ENCODE measurements at places on chromosomes 11 and 22.
A peak's percentile ranks its signal among the peaks of the same experiment; 100 is the strongest.

DNA sequence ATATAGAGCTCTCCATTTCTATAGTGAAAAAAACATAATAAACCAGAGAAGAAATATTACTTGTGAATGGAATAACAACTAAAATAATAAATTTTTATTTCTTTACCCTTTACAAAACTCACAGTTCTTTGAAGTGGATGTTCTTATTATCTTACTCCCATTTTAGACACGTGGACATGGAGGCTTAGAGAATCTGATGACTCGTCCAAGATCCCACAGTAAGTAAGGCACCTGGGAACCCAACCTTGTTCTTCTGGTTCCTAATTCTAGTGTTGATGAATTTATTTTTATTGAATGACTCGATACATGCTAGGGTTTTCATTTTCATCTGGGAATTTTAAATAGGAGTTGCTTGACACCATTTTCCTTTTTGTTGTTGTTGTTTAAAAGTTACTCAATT lies 1.8 kb downstream of the BPIFC start:
- DNase-seq: no peak

GRCh38 chr11:832529-833113 lies at the start of gene CD151:
Gene CD151 (plus strand): TSS chr11:832952. CDS start chr11:836070, 3,118 bp downstream.
- DNase-seq: peak; percentile 63

DNA sequence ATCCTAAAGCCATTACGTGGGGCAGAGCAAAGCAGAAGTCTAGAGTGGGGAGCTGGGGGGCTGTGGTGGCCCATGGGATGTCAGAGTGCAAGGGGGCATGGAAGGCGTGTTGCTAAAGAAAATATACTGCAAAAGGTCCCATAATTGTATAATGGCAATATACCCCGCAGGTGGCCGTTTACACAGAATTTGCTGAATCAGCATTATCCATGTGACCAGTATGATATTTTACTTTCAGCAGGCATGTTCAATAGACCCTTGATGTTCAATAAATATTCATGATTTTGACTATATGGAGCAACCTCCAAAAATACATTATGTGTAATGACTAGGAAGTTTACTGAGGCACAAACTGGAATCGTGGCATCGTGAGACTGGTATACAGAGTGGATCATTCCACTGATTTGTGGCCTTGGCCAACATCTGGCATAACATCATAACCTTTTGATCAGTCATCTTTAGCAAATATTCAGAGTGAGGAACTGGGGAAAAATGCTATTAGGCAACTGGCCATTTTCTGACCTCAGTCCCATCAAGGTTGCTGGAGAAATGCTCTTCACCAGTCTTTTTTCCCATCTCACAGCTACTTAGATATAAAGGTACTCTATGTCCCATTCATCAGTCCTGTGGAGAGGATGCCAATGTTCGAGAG lies 29.3 kb upstream of the PPP2R1B start:
- no peak for DNase-seq

DNA sequence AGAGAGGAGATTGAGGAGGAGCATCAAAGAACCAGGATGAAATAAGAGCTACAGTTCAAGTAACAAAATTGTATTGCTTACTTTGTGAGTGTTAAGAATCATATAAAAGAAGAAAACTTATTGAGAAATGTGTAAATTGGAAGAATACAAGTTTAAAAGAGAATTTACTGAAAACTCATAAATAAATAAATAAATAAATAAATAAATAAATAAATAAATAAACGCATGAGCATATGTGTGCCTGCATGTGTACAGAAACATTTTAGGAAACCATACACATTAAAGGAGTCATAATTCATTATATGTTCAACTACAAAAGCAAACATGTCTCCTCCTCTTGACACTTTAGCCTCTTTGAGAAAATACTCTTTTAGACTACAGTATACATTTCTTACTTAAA lies 42.6 kb downstream of the CNTN5 start:
- DNase-seq: no peak

GRCh38 chr11:107538821-107539220 lies 26.7 kb downstream of the ALKBH8 start:
- no peak for DNase-seq

DNA sequence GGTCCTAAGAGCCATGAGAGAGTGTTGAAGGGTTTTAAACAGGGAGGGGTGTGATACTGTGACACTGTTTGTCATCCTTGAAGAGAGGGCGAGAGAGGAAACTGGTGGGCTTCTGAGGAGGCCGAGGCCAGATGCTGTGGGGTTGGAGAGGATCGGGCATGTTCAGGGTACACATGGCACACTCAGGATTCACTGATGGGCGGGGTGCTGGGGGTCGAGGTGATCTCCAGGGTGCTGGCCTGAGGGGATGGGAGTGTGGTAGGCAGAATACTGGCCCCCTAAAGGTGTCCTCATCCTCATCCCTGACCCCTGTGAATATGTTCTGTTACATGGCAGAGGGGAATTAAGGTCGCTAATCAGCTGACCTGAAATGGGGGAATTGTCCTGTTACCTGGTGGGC lies 7.3 kb downstream of the TBC1D22A start:
- no peak for DNase-seq
